ENCODE measurements at places on chromosomes 6 and 20.

DNA sequence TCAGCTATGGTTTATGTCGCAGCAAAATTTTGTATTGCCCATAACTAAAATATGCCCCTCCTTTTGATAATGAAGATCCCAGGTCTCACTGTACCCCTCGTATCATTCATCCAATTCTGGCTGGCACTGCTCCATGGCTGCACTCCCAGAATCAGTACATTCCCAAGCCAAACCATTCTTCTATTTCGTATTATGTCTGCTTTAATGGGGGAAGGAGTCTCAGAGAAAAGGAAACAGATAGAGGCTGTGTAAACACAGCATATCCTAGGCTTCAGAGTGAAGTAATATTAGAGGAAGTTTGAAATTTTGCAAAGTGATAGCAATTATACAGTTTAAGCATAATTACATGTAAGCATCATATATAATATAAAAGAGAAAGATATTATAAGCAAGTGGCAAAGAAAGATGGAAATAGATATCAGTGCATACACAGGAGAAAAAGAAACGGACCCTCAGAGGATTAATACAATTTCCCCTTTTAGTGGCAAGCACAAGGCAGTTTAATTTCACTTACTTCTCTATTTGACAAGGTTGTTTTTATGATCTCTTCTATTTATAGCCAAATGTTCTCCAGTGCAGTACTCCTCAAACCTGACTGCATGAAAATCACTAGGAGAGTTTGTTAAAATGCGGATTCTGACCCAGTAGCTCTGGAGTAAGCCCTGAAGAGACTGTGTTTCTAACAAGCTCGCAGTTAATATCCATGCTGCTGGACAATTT, 56.5 kb upstream of the TENT5A start:
- no peak for DNase-seq

DNA sequence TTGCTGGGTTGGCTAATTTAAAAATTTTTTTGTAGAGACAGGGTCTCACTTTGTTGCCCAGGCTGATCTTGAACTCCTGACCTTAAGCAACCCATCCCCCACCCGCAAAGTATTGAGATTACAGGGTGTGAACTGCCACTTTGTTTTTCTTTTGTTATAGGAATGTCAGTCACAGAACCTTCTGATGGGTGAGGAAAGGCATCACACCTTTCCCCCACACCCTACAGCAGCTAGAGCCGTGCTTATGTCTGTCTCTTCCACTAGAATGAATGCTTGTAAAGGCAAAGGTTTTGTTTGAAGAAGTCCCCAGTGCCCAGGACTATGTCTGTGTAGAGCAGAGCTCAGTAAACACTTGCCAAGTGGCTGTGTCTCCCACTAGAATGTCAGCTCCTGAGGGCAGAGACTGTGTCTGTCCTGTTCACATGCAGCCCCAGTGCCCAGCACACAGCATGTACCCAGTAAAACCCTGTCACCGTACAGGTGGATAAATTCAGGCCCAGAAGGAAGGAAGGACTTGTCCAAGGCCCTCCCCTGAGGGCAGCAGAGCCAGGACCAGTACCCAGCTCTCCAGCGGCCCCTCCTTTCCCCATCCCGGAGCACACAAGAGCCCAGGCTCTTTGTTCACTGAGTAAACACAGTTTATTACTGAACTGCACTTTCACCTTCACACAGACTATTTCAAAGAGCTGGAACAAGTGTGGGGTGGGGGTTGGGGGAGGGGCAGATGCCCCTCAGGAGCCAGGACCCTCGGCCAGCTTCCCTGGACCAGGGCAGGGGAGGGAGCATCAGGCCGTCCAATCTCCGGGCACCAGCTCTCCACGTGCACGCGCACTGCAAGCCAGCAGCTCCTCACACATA, 26.4 kb downstream of the COX4I2 start:
- DNase-seq = no peak

DNA sequence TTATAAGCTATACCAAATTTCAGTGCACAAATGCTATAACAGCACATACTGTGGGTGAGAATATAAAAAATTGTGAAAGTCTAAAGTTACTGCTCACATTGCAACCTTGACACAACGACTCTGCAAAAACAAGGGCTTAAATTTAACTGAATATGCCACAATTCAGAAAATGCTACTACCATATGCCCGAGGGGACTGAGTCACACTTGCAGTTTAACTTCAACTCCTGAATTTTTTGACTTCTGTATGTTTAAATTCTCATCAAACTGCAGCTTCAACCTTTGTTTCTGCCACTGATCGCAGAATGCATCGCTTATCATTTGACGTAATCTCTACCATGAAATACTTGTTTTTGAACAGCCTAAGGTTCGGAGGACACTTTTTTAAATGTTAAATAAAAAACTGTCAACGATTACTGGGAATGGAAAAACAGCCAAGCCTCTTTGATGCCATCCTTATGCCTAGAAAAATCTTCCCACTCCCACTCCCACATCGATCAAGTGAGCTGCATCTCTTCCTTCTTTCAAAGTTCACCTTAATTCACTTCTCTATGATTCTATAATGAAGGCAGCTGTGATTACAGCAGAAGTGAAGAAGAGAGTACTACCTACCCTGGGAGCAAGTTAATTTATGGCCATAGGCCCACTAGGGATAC, 136.5 kb downstream of the ATXN1 start:
- DNase-seq = no peak

GRCh38 chr6:81875782-81876293, 123.4 kb upstream of the TENT5A start:
- no peak for DNase-seq

DNA sequence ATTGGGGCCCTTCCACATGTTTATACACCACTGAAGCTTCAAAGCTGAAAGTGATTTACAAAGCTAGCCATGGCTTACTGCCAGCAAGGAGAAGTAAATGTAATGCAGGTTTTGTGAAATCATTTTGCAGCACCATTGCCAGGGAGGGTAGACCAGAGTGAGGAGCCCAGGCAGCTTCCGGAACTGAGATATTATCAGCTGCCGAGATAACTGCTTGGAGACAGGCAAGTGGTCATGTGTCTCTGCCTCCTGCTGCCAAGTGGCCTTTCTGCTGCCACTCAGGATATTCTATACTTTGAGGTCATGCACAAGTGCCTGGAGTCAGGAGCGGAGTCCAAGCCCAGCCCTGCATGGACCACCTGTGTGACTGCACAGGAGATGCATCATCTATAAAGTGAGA, 160.2 kb downstream of the SYNDIG1 start:
- no peak for DNase-seq

DNA sequence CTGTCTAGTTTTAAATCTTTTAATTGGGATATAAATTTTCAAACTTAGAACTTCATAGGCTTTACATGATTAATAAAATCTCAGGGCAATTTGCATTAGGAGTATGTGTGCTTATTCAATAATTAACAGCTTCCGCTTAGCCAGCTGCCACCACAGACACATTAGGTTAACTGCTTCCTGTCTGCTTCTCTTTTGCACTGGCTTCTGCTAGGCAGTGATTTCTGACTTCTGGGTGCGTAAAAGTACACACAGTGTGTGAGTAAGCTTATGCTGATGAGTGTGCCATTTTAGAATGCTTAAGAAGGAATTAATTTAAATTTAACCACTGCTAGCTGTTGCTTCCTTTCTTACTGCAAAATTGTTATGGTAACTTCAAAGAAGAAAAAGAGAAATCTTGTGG, 73.9 kb downstream of the F13A1 start:
- DNase-seq = no peak

GRCh38 chr20:59485576-59486454, 118.5 kb upstream of the PHACTR3 start:
- DNase-seq = no peak

DNA sequence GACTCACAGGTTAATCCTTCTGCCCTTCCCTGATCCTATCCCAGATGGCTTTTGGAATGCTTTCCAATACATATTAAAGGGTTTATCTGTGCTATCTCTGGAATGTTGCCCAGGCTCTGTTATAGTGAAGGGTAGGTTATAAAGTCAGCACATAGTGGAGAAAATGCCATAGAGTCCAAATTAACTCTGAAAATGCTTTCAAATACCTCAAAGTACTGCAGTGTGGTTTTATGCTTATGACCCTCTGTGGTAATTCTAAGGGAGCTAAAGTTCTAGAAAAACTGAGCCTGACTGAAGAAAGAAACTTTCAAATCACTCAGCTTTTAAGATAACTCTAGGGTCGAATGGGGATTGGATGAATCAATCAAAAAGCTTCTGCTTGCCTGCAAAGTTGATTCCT, 159.8 kb downstream of the PLCB1 start:
- DNase-seq = peak; percentile 15

DNA sequence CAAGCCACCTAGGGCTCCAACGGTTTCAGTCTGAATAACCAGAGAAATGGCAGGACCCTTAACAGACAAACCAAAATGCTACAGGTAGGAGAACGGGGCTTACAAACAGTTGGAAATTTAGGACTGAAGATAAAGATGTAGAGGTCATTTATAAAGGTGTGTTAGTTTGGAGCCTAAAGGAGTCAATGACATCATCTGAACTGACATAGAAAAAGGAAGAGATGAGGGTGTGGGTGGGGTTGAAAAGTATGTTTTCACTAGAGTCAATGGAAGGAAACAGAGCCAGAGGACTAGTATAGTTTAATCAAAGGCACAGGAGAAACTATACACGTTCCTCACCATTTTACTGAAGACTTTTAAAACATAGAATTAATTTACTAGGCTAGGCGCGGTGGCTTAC, 71.0 kb upstream of the FOXO3 start:
- no peak for DNase-seq
